Suppressor macrophage treated with lipopolysaccharide for 4 hours (primary cell): ENCODE measurements at places on chromosomes 3 and 15.

GRCh38 chr3:191531434-191531972, 70.5 kb downstream of the PYDC2 start:
- DNase-seq, result no peak

- DNase-seq, result no peak
Observed at GRCh38 chr3:175311404-175311803, 452.3 kb downstream of the NAALADL2 start.

- no peak for DNase-seq
Observed at GRCh38 chr3:78979028-78979427, 788.8 kb downstream of the ROBO1 start.

- no peak for DNase-seq
Observed at GRCh38 chr3:13391308-13391707, 28.8 kb downstream of the NUP210 start.
